ENCODE measurements at places on chromosomes 16 and 17.

DNA sequence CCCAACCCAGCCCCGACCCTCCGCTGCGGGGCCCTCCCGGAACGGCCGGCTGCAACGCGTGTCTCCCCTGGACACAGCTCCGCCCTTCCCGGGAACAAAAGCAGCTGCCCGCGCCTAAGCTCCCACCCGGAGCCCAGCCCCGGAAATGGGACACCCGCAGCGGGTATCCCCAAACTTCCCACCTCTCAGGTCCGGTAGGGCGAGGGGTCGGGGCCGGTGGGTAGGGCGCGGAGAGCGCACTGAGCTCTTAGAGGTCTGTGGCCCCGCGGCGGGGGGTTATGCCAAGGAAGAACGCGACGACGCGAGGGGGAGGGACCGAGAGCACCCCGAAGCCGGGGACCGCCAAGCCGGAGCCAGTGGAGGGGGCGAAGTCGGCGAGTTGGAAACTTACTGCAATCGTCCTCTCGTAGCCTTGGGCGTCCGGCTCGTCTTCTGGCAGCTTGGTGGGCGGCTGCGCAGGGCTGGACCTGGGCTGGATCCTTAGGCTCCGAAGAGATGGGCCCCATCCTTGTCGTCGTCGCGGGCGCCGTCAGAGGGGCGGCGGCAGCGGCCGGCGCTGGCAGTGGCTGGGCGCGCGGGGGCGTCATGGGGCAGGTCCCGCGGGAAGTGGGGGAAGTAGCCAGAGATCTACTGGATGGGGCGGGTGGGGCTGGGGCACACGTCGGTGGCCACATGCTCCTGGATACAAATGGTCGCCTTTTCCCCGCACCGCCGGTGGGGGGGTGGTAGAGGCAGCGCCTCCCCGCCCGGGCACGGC, 6.9 kb downstream of the USP6 start:
- DNase-seq, result peak; percentile 30

DNA sequence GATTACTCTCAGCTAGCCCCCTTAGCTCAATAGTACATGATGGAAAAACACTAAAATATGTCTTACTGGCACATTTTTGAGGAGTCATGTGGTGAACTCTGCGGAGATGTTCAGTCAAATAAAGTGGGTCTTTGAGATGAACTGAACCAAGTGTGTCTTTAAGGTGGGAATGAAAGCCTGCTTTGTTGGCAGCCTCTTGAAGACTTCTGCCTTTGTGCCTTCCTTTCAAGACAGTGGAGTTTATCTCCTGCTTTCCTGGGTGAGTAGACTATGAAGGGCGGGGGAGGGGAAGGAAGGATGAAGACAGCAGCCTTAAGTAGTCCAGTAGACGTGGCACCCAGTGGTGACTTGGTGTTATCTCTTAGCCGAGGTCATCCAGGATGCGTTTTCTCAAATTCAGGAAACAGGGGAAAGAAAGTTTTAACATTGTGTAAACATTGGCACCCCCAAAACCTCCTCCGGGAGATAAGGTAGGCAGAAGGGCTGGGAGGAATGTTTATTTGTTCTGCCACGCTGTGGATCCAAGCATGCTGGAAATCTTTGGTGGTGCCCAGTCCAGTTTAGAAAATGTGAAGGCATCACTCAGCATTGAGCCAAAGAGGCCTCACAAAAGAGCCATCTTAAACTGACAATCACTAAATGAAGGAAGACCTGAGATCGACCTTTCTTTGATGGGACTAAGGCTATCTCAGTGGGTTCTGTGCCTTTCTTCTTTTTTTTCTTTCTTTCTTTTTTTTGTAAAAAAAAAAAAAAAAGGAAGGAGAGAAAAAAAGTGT, 220.6 kb downstream of the FTO start:
- no peak for DNase-seq

- peak; percentile 79 for DNase-seq
Observed at GRCh38 chr17:12618557-12618956, 47.1 kb upstream of the MYOCD start.

- no peak for DNase-seq
Observed at GRCh38 chr17:79919862-79920720, 80.9 kb upstream of the CBX4 start.

DNA sequence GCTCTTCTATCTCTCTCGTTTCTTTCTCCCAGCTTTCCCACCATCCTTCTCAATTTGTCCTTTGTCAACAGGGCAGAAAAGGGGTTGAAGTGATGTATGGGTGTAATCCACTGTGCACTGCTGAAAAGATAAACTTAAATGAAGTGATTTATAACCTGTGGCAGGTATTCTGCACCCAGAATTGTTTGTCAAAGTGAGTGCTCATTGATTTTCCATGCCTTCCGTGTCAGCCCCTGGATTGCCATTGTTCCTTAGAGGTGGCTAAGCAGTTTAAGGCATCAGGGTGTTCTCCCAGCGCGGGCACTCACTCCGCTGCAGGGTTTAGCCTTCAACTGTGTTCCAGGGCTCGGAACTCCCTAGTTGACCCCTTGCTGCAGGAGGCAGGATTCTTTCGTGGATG, 82.9 kb downstream of the PITPNC1 start:
- DNase-seq, result no peak

GRCh38 chr17:77831474-77832179, 126.9 kb upstream of the TNRC6C start:
- DNase-seq, result peak; percentile 62

- DNase-seq, result peak; percentile 52
Observed at GRCh38 chr16:1300664-1301476, 8.6 kb upstream of the UBE2I start.

DNA sequence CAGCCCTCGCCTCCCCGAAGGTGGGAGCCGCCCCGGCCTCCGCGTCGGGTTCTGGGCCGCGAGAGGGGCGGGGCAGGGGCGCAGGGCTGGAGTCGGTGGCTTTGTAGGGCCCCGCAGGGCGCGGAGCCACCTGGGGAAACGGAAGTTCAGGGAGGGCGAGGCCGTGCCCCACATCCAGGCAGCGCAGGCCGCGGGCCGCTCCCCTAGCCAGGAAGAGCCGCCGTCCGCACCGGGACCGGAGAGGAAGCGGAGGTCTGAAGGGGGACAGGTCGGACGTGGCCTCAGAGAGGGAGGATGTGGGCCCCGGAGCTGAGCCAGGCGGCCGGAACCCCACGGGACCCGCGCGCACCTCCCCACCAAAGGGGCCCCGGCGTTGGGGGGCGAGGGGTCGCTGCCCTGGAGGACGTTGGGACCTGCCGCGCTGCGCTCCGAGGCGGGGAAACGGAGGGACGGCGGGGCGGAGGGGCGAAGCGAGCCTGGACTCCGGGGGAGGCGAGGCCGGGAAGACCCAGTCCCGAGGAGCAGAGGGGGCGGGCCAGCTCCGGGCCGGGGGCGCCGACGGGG, 482 bp upstream of the SLC16A3 start:
- peak; percentile 28 for DNase-seq

- DNase-seq, result no peak
Observed at GRCh38 chr16:68719993-68720489, 17.1 kb upstream of the CDH1 start.

GRCh38 chr16:87138316-87138715, 178.9 kb downstream of the C16orf95 start:
- no peak for DNase-seq

- DNase-seq, result no peak
Observed at GRCh38 chr17:80364091-80364691, 50.8 kb upstream of the ENDOV start.

GRCh38 chr17:50635732-50635981, 976 bp downstream of the ABCC3 start:
- DNase-seq, result no peak

DNA sequence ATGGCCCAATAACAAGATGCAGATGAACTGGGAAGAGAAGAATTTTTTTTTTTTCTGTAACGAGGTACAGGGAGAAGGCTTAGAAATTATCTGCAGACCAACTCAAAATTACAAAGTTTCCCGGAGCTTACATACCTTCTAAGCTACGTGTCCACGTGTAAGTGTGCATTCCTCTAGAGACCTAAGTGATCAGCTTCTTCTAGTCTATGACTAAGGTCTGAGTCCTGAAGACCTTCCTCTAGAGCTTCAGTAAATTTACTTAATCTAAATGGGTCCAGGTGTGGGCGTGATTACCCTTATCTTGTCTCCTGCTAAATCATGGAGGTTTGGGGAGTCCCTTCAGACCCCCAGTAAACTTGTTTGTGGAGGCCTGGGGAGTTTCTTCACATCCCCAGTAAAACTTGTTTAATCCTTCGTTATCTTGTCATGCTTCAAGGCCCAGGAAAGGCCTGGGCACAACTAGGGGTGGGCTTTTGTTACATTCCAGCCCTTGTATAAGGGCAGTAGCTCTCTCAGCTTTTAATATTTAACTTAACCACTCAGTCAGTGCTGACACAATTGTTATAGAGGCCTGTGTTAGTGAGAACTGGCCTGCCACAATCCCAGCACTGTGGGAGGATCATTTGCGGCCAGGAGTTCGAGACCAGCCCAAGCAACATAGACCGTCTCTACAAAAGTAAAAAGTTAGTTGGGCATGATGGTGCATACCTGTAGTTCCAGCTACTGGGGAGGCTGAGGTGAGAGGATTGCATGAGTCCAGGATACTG, 342.3 kb downstream of the SNX29 start:
- DNase-seq, result peak; percentile 37

- peak; percentile 24 for DNase-seq
Observed at GRCh38 chr16:66842765-66843164, 1.4 kb upstream of the CA7 start.

DNA sequence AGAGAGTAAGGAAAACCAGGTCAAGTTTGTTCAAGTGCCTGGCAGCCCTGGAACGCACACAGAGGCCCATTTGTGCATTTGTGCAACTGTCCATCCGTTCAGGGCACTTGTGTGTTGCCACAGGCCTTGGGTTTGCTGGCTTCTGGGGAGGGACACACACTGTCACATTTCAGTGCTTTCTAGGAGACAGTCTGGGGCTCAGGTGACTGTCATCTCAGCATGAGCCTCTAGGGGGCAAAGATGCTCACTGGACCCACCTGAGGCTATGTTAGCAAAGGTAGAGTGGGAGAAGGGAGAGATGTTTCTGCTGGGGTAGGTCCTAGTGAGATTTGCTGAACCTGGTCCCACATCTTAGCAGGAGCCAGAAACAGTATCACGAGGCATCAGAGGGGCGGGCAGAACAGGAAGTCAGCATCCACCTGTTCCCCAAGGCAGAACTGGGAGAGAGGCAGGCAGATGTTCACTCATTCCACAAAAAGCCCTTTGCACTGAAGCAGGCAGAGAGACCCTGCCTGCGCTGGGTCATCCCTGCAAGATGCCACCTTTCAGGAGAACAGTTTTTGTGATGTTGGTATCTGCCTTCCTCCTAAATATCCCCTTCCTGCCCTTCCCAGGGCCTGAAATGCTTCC, 48.5 kb downstream of the RAI1 start:
- no peak for DNase-seq

- DNase-seq, result no peak
Observed at GRCh38 chr17:81646869-81647600, 9.3 kb downstream of the PDE6G start.

DNA sequence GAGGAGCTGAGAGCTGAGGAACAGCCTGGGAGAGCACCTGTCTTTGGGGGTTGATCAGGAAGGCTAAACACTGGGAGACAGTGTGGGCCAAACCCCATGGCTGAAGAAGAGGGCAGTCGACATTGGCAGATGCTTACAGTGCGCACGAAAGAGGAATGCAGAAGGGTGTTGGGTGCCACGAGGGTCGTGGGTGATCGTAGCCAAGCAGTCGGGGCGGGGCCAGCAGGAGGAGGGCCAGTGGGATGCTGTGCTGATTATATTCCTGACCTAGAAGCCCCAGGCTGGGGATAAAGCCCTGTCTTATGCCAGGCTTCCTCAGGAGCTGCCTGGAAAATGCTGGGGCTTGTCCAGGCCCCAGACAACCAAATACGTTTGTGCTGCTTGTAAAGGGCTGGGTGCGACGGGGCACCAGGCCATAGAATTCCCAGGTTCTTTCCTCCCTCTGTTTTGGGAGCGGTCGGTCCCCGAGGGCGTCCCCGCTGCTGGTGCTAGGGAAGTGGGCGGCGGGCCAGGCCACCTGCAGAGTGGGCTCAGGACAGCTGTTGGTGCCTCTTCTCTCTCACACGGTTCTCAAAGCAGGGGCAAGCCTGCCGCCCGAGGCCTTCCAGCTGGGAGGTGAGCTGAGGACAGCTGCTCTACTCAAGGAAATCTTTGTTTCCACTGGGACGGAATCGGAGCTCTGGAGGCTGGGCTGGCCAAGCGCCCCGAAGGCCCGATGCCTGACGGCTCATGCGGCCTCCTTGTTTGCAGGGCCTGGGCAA, 10.0 kb downstream of the C1QTNF1 start:
- DNase-seq, result no peak

- DNase-seq, result no peak
Observed at GRCh38 chr16:52499060-52499440, 47.9 kb downstream of the TOX3 start.

DNA sequence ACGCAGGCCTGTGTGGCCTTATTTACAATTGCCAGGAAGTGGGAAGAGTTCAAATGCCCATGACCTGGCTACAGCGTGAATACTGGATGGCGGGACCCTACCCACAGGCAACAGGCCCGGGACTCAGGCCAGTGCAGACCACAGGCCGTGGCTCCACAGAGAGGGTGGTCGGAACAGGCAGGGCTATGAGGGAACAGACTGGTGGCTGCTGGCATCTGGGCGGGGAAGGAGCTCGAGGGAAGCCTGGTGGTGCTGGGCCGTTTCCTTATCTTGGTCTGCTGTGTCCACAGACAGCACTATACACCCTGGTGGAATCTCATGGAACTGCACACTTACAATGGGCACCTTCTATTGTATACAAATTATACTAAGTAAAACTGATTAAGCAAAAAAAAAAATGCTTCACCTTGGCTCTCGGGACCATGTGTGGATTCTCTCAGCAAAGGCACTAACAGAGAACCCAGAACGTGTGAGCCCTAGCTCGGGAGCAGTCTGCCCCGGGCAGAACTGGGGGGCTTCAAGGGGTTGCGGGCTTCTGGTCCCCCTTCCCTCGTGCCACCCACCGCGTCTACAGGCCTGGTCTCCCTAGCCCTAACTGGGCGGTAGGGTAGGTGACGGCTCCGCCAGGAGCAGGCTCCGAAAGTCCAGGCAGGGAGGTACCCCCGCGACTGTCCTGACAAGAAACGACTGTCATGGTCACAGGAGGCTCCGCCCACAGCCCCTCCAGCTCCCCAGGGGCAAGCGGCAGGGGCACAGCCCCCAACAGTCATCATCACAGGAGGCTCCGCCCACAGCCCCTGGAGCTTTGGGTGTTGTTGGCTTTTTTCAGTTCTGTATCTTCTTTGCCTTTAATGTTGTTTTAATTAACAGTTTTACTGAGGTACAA, 21.8 kb downstream of the CEP131 start:
- DNase-seq, result peak; percentile 56

DNA sequence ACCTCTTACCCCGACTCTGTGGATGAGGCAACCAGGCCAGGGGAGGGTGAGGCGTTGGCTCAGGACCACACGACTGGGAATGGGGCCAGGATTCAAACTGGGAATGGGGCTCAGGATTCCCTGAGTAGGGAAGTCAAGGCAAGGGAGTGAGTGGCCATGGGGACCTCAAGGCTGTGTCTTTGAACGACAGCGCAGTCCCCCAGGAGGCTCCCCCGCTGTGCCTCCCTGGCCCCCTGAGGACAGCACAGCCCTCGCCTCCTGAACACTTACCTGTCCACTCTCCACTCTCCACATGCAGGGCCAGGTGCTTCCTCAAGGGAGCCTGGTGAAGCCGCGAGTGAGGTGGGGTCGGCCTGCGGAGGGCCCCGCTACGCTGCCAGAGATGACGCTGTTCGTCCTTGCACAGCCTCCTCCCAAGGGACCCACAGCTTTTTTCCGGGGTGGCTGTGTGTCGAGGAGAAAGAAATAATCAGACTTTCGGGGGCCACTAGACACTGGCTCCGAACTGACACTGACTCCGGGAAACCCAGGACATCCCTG, 6.9 kb downstream of the ZNF469 start:
- no peak for DNase-seq

GRCh38 chr16:24098896-24099295, 157.2 kb upstream of the CACNG3 start:
- no peak for DNase-seq

GRCh38 chr17:39753514-39754160, 15.9 kb downstream of the GRB7 start:
- no peak for DNase-seq

Data from EL (cell line).